ENCODE measurements at places on chromosomes 11 and 22.

GRCh38 chr22:46484861-46485595 is 52.4 kb downstream of the CELSR1 start:
- DNase-seq, result no peak

- no peak for DNase-seq
Measured at GRCh38 chr11:126841999-126842398, 158.6 kb downstream of the KIRREL3 start.

- DNase-seq, result no peak
Measured at GRCh38 chr22:45441138-45441537, 27.6 kb downstream of the RIBC2 start.

- DNase-seq, result no peak
Measured at GRCh38 chr11:47609675-47610074, 15.5 kb upstream of the C1QTNF4 start.

DNA sequence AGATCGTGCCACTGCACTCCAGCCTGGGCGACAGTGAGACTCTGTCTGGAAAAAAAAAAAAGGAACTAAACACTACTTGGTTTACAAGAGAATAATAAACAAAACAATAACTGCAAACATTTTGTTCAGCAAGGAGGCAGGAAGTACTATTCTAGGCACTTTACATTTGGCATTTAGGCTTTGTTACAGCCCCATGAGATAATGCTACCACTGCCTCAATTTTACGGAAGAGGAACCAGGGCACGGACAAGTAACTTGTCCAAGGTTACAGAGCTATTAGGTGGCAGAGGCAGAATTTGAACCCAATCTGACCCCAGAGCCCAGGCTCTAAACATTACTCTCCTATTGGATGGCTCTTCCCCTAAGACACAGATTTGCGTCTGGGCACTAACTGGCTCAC is 108.7 kb upstream of the AKIP1 start:
- no peak for DNase-seq

DNA sequence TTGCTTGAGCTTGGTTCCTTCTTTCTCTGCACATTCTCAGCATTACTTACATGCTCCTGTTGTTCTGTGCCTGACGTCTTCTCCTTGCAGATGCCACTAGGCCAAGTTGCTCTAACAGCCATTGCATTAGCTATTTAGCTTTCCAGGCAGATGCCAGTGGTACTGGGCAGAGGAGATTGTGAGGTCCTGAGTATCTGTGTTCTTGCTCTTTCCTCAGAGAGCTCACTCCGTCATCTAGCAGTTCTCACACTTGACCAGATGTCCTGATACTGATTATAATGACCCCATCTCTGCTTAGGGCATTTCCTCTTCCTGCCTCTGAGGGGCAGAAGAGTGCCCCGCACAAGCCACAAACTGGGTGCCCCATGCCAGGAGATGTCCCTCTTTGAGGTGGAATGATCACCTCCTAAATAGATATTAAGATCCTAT is 30.7 kb downstream of the ARHGAP1 start:
- DNase-seq, result no peak
